Esophagus squamous epithelium (tissue), 5 donors: ENCODE measurements at places on chromosomes 1 and 21.

DNA sequence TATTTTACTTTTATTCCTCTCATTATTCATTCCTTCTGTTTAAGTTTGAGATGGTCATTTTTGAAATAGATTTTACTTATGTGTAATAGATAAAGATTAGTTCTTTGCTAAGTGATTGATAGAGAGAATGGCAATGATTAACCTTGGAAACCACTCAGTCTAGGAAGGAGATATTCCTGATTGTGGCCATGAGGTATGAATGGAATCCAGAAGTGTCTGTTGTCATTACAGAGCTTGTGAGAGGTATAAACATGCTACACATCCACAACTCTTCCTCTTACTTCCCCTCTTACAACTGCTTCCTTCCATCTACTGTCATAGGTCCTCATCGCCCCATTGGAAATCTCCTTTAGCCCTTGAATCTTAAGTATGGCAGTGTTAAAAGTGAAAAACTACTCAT is 988.8 kb upstream of the B3GALT2 start:
- no peak for DNase-seq

GRCh38 chr1:165152727-165153126 is 203.8 kb downstream of the LMX1A start:
- no peak for DNase-seq

GRCh38 chr1:41698916-41699860 is 214.7 kb upstream of the EDN2 start:
- DNase-seq, result no peak

DNA sequence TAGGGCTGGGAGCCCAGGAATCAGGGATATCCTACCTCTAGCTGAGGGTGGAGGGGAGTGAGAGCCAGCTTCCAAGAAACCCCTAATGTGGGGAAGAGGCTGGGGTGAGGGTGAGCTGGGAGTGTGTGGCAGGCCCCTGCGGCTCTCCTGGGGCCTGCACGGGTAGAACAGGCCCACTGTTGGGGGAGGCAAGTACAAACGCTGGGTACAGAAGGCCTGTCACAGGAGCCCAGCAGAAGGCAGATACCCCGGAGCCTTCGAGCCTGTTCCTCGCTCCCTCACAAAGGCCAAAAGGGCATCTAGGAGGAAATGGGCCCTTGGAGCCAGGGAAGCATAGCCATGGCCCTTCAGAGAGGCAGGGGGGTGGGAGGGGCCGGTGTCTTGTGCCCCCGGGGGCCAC is 13.7 kb downstream of the CELF3 start:
- no peak for DNase-seq

DNA sequence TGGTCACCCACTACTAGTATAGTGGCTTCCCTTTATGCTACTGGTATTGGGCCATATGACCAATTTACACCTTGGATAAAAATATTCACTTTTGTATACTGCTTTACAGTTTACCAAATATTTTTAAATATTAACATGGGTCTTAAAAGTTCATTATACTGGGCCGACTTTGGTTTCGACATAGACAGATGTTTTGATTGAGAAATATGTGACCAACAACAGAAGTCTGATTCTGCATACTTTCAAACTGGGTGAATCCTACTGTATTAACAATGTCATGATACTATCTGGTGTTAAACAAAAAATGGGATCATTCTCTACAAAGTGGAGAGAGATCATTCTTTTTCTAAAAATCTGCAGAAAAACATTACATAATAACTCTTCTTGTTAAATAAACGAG is 134.8 kb downstream of the AKT3 start:
- no peak for DNase-seq

GRCh38 chr1:155024315-155024714 is 9.3 kb downstream of the DCST2 start:
- DNase-seq, result no peak

GRCh38 chr1:101307985-101308689 is 71.3 kb downstream of the S1PR1 start:
- no peak for DNase-seq

- no peak for DNase-seq
These were observed 241.8 kb downstream of the TRABD2B start for GRCh38 chr1:47755101-47755990.

GRCh38 chr1:175088525-175088951 is 20.9 kb downstream of the TNN start:
- DNase-seq, result no peak

DNA sequence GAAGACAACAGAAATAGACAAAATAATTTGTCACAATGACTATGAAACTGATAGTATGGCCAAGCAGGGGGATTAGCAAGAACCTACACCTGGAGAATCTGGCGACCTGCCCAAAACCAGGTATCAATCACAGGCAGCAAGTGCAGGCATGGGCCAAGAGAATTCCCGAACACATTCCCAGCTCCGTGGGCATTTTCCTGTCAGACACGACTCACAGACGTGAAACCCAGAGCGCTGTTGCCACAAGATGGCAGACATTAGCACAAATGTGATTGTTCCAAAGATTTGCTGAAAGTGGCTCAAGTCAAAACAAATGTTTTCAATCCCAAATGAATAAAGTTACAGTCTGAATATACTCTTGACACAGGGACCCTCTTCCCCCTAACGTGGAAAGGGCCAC is 36.8 kb downstream of the HLCS start:
- no peak for DNase-seq

DNA sequence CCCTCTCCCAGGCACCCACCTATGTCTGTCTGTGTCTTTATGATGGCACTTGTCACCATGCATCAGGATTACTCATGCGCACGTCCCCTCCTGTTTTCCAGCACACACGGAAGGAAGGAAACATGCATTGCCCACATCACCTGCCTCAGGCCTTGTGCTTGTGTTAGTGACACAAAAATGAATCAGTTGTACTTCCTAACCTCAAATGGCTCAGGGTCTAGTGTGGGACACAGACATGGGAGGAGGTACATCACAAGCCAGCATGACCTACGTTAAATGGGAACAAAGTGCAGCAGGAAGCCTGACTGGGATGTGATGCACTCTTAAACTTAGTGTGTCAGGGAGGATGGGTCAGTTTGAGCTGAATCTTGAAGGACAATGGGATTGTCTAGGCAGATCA is 126.7 kb downstream of the TRABD2B start:
- DNase-seq, result no peak

DNA sequence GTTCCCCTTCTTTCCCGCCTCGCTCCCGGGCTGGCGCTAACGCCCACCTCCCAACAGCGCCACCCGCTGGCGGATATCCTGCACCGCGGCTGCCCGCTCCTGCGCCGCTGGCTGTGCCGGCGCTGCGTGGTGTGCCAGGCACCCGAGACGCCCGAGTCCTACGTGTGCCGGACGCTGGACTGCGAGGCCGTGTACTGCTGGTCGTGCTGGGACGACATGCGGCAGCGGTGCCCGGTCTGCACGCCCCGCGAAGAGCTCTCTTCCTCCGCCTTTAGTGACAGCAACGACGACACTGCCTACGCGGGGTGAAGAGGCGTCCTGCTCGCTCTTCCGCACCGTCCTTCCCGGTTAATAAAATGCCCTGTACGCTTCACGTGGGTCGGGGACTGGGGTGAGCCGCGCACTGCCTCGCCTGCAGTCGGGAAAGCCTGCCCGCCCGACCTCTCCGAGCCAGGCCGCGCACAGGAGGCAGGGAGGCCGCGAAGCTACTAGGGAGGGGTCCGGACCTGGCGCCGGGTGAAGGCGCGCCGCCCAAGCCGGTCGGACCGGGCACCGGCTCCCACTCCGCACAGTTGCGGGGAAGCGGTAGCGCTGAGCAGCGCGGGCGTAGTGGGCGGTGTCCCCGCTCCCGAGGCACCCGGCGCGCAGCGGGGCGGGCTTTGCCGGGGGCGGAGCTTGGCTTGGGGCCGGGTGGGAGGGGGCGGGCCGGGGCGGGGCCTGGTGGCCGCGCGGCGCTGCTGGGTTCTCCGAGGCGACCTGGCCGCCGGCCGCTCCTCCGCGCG is at the start of gene ADAM15:
Gene ADAM15, plus strand, starts transcription at position 757 of the 782 bp plus-strand sequence. CDS start 71 bp downstream, outside the sequence.
- no peak for DNase-seq

- no peak for DNase-seq
These were observed 7.6 kb downstream of the FMN2 start for GRCh38 chr1:240099329-240099728.
